ENCODE measurements at places on chromosomes 6 and 20.

DNA sequence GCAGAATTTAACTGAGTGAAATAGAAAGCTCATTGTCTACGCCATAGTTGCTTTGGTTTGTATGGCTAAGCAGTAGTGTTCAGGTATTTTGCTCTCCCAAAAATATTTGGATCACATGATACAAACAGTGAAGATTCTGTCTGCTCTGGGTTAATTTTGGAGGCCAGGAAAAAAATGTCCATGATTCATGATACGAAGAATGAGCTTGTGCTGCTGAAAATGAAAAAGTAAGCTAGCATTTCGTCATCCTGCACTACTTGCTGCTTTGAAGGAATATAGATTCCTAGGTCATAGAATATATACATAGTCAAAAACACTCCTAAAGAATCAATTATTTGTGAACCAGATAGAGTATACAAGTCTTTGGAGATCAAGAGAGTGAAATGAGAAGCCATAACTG, 8.3 kb downstream of the WRNIP1 start:
- DNase-seq = no peak

DNA sequence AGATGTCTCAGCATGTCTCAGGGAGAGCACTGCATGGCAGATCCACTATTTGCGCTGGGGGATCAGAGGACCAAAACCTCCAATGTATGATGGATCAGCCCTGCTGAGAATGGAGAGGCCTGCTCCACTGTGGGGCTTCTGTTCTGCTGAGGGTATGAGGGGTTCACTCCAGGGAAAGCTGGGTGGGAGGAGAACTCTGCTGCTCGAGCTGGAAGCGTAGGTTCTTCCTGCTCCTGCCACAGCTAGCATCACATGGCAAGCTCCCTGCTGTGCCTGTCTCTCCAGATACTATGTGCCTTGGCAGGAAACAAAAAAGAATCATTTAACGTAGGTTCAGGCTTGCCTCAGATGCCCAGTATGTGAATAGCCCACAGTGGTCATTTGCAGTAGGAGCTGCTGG, 105.8 kb downstream of the EPM2A start:
- no peak for DNase-seq

GRCh38 chr20:59139998-59140397, 23.6 kb upstream of the ZNF831 start:
- DNase-seq = no peak

DNA sequence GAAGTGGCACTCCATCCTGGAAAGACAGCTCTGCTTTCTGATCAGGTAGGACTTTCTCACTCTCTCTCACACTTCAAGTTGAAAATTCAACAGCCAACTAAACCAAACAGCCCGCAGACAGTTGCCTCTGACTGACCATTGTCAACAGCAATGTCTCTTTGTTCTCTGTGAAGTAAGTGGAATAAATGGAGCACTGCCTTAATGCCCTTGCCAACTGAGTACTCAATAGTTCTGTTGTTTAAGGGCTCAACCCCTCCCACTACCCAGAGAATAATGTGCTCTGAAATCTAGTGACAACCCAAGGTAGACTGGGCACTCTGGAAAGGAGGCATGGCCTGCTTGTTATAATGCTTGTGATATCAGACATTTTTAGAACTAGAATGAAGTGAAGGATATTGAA, 16.8 kb upstream of the BCLAF1 start:
- no peak for DNase-seq

DNA sequence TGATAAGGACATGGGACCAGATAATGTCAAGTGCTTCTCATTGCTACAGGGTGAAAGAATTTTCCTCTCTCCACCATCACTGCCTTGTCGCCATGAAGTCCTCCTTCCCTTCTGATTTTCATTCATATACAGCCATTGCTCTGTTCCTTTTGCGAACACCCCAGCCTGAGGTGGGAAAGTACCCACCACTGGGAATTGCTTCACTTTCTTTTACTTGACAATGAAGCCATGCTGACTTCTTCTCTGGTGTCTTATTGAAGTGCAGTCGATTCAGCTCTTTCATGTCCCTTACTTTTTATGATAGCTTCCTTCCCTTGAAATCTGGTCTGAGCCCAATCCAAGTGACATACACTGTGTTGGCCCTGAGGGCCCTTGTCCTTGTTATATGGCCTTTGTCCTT, 16.2 kb downstream of the DAAM2 start:
- DNase-seq = no peak

Measured in stimulated activated CD4-positive, alpha-beta T cell treated with anti-CD3 and anti-CD28 coated beads, Interleukin-1b, Interleukin-23, amount 100 ng/mL, for 24 hours (primary cell).